ENCODE measurements at places on chromosomes 2 and 18.

DNA sequence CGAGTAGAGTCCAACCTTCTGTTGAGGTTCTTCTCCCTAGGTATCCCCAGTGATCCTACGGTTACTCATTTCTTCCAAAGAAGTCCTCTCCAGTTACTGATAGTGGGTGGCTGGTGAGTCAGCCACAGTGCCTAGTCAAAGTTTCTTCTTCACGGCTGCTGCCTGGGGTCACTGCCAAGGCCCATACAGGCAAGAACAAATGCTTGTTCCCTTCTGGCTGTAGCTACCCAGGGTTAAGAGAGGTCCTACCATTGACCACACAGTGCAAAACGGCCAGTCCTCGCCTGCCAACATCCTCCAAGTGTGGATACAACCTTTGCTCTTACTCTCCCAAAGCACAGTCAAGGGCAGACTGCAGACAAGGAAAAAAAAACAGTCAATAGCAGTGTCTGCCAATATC is 2.9 kb upstream of the PTPN4 start:
- DNase-seq, result no peak

DNA sequence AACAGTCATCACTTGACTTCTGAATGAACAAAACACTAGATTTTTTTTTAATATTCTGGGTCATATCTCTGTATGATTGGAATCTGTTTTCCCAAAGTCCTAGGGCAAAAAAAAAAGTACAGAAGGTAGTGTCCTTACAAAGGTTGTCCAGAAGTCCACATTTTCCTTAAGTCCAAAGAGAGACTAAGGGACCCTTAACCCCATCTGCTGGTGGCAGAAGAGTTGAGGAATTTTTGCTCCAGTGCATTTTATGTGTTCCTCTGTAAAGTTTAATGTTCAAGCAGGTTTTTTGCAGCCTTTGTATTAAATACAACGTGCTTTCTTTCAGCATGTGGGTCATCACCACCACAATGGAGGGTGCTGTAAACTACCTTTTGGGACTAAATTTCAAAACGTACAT is 215.9 kb downstream of the SP3 start:
- DNase-seq, result no peak

DNA sequence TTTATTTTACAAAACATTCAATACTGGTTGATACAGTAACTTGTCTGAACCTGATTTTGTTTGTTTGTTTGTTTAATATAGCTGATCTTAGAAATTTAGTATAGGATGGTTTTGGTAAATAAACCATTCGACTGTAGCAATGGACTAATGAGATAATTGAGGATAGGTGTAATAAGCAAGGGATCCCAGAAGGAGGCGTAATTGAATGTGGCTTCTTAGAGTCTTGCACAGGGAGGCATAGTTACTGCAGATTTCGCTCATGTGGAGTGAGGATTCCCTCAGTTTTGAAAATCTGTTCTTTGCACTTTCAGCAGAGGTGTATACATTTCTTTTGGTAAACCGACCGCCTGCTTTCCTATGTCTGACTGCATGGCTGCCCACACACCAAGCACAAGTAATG is 709.6 kb downstream of the SOCS6 start:
- no peak for DNase-seq

DNA sequence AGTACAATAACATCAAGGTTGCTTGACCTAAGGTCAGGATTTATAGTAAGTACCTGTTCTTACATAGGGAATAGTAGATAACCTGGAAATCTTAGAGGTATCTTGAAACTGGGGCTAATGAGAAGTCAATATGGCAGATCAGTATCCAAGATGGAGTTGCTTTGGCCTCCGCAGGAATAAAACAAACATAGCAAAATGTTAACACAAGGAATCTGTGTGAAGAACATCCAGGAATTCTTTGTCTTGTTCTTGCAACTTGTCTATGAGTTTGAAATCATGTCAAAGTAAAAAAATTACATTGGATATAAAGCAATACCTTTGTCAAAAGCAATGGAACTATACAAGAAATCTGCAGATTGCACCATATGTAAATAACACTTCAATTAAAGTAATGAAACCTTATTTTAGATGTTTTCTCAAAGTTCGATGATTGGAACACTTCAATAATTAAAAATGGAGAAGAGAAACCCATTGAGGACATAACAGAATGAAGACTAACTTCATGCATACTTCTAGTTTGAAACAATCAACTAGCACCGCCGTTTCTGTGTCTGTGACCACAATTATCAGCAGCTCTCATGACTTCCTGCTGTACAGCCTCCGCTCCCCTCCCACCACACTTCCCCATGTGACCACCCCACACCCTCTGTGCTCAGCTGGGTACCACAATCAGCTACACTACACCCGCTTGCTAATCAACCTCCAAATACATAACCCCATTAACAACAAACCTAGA is 27.6 kb downstream of the C2orf76 start:
- peak; percentile 32 for DNase-seq

DNA sequence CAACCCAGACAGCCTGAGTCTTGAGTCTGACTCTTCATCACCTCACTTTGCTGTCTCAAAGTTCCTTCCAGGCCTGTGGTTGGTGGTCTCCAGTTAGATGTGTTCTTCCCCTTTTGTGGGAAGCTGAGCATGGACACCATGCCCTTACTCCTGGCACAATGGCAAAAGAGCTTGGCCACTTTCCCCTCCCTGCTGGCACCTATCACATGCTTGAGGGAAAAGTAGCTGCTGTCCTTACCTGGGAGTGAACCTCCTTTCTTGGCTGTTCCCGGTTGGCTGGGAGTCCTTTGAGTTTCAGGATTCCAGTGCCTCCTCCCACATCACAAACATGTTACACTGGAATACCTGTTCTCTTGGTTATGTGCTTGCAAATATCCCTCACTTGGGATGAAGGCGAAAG is 97.8 kb downstream of the GATA6 start:
- DNase-seq, result no peak

DNA sequence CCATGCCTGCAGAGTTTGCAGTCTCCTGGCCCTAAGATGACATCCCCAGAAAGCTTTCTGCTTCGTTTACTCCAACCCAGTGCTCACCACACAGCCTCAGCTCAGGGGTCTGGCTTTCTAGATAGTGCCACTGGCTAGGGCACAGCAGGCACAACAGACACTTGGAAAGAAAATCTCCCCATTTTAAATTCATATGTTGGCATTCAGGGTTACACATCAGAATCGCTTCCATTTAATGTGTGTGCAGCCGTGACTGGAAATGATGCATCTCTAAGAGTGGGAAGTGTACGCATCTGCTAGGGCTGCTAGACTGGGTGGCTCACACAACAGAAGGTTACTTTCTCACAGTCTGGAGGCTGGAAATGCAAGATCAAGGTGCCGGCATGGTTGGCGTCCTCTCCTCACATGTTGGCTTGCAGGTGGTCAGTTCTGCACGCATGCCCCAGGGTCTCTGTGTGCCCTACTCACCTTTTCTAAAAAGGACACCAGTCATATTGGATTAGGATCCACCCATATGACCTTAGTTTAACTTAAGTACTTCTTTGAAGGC is 329.4 kb upstream of the RAB12 start:
- no peak for DNase-seq

- DNase-seq, result no peak
Observed at GRCh38 chr2:215817046-215817445, 196.3 kb downstream of the MREG start.

DNA sequence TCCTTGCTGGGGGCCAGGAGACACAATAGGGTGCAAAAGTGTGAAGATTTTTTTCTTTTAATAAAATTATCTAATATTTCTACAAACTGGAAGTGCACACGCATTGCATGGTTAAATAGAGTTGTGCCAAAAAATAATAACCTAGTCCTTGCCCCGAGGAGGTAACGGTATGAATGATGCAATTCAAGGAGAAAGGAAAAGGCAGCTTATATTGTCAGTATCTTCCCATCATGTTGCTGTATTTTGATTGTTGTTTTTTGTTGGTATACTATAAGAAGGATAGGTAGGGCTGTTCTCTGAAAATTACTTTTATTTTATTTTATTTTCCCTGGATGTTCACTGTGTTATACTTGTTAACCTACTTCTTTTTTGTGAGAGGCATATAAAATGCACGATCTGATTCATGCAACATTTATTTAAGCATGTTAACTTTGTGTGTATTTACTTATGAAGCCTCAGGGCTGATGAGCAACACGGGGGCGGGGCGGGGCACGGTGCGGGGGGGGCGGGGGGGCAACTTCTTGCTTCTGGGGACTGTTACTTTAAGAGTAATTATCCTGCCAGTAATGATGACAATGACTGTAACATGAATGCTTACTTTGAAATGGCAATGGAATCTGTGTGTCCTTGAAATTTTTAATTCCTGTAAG is 118.6 kb downstream of the AQP4 start:
- DNase-seq, result no peak

- DNase-seq, result peak; percentile 39
Observed at GRCh38 chr2:189657867-189658266, 3.4 kb upstream of the ASNSD1 start.

DNA sequence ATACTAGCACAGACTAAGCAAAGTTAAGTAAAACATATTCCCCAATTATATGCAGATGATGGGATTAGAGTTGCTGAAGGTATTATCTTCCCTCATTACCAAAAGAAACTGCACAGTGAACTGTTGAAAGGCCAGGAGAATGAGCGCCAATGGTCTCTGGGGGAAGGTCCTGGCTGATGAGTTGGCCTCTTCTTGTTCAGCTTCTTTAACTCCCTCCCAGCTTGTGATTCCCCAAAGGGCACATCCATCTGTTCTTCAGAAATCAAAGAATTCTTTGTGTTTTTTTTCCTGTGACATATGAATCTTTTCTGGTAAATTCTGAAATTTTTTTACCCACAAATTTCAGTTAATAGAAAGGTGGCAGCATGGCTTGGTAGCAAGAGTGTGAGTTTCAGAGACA is 667.6 kb downstream of the CNTNAP5 start:
- no peak for DNase-seq

- no peak for DNase-seq
Observed at GRCh38 chr2:197191177-197191939, 119.2 kb downstream of the ANKRD44 start.

DNA sequence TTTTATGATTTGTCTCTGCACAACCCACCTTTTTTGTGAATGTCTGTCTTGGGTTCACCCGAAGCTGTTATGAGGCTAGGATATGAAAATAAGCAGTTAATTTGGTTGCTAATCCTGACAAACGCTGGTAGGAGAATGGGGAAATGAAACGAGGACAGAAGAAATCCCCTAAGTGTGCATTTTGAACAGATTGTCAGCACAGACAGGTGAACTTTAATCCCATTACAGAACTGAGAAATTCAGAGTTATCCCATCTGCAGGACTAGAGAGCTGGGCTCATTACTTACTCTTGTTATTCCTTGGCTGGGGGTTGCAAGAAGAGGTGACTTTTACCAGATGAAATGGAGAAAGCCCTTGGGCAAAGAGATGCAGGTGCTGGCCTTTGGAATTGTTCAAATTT is 123.3 kb upstream of the NYAP2 start:
- no peak for DNase-seq

GRCh38 chr2:156332284-156332533 is 312 bp downstream of the NR4A2 start:
- no peak for DNase-seq

DNA sequence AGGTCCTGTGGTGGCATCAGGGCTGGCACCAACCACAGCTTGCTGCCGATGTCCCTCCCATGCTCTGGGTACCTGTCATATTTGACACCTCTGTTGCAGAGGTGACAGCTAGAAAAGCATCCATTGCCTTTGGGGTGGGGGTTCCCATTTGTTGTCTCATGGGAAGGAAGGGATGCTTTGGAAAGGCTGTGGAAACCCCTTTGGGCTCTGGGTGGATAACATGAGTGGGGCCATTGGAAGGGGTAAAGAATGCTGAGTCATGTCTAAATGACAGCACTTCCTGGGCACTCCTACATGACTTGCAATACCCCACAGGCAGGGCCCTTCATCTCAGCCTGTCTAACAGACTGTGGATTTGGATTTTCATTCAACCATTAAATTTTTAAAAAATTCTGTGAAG is 27.8 kb downstream of the CTIF start:
- DNase-seq, result no peak

DNA sequence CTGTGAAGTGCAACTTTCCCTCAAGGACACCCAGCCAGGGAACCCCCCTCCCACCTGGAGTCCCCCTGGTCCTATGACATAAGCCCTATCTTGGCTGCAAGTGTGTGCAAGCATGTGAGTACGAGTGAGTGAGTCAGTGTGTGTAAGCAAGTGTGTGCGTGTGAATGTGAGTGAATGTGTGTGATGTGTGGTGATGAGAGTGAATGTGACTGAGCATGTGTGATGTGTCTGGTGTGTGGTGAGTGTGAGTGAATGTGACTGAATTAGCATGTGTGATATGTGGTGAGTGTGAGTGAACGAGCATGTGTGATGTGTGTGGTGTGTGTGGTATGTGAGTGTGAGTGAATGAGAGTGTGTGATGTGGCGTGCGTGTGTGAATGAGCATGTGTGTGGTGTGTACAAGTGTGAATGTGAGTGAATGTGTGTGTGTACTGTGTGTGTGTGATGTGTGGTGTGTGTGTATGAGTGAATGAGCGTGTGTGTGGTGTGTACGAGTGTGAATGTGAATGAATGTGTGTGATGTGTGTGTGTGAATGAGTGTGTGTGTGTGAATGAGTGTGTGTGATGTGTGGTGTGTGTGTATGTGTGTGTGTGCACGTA is 68.8 kb upstream of the SMAD7 start:
- DNase-seq, result no peak

DNA sequence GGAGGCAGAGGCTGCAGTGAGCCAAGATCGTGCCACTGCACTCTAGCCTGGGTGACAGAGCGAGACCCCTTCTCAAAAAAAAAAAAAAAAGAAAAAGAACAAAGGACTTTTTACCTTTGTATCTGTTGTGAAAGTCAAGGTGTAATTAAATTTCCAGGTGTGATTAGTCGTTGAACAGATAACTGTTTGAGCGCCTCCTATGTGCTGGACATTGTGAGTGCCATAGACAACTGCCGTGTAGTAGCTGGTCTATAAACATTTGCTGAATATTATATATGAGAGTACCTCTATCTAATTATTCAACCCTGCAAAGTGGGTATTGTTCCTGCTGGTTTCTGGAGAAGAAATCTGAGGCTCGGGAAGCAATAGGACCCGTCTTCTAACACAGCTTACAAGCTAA is 71.8 kb downstream of the ASAP2 start:
- DNase-seq, result no peak

GRCh38 chr18:9319333-9319732 is 15.2 kb upstream of the TWSG1 start:
- DNase-seq, result no peak

GRCh38 chr2:16640867-16641266 is 24.8 kb downstream of the CYRIA start:
- no peak for DNase-seq

DNA sequence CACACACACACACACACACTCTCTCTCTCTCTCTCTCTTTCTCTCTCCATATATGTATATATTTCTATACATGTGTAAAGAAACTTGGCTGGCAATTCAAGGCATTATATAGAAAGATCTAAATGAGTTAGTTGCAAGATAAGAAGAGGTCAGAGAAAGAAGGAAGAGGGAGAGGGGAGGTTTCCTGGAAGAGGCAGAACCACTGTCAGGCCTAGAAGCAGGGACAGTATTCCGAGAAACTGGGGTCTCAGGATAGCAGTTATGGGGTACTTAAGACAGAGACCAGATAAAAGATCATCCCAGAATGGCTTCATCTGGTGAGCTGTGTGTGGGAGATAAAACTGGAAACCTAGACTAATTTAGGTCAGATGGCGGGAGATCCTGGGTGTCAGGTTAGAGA is 180.8 kb downstream of the CAMKMT start:
- no peak for DNase-seq

Data from stimulated activated naive CD4-positive, alpha-beta T cell (primary cell).